ENCODE measurements at places on chromosomes 3 and 15.

- no peak for DNase-seq
These were observed 37.1 kb downstream of the RPL39L start for GRCh38 chr3:187102073-187102634.

GRCh38 chr15:63077952-63078351 lies 35.4 kb downstream of the TPM1 start:
- no peak for DNase-seq

DNA sequence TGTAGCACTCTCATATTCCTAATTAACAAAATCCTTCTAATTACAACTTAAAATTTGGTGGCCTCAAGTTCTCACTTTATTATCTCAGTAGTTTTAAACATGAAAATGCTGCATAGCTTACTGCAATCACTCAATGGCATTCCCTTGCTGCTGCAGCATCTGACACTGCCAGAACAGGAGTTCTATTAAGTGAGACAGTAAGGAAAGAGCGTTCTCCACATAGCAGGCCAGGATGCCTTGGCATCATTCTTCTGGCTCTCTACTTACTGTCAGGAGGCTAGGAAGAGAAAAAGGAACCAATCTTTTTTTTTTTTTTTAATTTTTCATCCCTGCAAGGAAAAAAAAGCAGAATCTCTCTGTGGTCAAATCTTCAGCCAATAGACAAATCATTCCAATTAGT lies 3.2 kb downstream of the CNBP start:
- DNase-seq: no peak

DNA sequence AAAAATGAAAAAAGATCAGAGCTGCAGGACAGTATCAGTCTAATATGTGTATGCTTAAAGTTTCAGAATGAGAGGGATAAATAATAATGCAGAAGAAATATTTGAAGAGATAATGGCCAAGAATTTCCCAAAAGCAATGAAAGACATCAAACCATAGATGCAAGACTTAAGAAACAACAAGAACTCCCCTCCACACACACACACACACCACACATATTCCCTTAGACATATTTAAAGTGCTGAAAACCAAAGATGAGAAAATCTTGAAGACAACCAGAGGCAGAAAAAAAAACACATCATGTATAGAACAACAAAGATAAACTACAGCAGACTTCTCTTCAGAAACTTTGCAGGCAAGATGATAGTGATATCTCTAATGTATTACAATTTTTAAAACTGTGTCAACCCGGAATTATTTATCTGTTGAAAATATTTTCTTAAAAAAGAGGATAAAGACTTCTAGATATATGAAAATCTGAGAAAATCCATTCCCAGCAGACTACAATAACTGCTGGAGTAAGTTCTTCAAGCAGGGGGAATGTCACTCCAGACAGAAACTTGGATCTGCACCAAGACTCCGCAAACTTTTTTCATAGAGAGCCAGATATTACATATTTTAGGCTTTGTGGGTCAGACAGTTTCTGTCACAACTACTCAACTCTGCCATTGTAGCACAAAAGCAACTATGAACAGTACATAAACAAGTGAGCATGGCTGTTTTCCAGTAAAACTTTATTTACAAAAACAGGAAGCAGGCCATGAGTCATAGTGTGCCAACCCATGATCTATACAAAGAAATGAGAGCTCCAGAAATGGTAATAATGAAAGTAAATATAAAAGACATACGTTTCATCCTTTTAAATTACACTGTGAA lies 223.4 kb upstream of the CGNL1 start:
- DNase-seq: peak; percentile 30

- no peak for DNase-seq
These were observed 8.0 kb upstream of the TMEM212 start for GRCh38 chr3:171835116-171835515.

DNA sequence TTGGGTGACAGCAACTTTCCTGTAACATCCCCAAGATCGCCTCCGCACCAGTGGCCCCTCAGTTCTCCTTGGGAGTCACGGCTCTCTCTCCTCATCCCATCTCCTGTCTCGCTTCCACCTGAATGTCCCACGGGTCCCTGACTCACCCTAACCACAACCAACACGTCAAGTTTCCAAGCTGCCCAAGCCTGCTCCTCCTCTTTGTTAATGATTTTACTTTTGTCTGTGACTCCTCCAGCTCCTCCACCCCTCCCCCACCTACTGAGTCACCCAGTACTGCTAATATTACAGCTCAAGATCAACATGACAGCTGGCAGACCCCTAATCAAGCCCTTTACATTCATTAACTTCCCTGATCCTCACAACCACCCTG lies 39.3 kb downstream of the BDH1 start:
- DNase-seq: peak; percentile 48

GRCh38 chr3:112806903-112807302 lies 39.8 kb downstream of the CD200R1L start:
- no peak for DNase-seq

DNA sequence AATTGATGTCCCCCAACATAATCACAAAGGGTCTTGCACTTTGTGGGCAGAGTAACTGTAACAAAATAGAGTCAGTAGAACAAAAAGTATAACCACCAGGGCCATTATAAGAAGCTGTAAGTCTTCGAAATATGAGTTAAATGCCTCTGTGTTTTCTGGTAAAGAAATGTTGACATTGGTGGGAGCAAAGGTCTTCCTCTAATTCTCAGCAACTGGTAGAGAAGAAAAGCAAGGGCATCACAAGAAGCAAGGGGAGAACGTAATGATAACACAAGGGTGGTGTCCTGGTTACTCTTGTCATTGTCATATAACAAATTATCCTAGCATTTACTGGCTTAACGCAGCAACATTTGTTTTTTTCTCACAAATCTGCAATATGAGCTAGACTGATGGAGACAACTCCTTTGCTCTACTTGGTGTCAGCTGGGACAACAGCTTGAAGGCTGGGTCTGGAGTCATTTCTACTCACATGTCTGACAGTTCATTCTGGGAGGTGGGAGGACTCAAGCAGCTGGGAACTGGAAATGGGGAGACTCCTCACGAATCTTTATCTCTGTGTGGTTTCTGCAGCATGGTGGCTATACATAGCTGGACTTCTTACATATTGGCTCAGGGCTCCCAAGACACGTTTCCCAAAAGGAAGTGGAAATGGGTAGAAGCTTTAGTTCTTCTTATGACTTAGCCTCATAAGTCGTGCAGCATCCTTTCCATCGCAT lies 20.2 kb downstream of the DNAJB11 start:
- DNase-seq: no peak

DNA sequence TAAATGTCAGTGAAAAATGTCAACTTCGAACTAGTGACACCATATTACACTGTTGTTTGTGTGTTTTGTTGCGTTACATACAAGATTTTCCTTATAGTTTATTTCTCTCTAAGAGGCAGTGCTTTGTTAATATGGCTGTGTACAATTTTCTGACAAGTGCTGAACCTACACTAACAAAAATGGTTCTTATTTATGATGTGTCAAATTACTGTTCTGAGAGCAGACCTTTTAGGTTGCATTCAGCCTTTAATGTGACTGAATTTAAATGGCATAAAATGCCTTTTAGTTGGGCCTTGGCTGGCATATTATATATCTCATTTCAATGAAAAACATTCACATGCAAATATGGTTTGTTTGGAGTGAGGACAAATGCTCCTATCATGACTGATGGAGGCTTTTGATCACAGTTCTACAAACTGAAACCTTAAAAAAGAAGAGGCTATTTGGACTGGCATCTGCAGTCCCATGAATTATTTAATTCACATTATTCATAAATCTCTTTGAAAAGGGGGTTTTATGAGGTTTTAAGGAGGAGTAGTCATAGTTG lies 750.6 kb downstream of the CADM2 start:
- DNase-seq: no peak

DNA sequence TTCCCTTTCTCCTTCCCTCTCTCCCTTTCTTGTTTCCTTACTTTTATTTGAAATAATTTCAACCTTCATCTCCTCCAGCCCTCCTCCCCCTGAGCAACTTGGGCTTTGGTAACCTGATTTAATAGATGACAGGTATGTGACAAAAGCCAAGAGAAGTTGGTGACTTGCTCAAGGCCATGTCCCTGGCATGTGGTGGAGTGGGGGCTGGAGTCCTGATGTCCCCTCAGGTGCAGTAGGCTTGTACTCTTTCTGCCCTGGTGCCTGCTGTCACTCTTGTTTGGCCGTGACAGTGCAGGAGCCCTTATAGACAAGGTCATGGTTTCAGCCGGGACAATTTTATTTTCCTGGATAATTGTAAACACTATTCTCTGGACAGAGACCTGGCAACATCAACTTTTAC lies 152.7 kb downstream of the SV2B start:
- DNase-seq: no peak

DNA sequence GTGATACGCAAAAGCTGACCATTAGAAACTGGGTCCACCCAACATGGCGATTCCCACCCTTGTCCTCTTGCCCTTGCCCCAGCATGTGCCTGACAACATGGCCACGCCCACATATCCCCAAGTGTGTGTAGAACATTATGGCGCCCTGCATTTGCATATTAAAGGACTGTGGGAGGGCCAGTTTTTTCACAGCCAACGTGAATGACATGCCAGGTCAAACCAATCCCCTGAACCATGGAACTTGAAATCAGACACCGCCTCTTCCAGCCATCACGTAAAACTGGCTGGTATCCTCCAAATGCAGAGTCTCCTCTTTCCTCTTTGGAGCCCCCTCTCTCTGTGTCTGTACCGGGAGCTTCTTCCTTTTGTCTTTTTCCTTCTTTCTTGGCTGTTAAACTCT lies 156.7 kb upstream of the EPHA6 start:
- DNase-seq: no peak

DNA sequence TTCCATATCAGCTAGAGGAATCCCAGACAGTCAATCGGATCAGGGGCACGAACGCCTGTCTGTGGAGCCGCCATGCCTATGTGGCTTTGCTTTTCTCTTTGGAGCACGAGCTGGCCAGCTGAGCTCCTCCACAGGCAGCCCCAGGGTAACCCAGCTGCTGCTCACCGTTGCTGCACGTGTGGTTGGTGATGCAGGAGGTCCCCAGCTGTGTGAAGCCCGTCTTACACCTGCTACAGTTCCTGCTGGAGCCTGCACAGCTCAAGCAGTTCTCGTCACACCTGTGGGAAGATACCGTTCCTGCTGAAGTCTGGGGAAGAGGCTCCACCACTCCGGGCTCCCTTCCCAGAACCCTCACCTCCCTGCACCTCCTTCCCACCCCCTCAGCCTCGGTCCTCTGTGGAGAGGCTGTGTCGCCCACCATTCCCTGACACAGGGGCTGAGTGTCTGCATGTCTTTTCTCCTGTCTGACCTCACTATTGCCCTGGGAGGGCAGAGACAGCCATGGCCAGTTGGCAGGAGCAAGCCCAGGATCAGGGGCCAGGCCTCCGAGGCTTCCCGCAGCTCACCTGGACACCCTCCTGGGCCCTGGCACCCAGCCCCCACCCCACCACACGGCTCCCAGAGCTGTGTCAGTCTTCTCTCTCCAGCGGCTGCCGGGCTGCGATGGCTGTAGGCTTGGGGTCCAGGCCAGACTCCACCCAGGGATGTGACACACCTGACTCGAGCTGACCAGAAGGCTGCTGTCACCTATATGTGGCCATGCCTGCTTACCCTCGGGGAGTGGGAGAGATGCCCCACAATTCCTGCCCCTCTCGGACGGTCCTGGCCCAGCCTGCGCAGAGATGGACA lies 12.2 kb upstream of the SNRPA1 start:
- DNase-seq: no peak

GRCh38 chr15:55372701-55373440 lies 35.3 kb downstream of the CCPG1 start:
- no peak for DNase-seq

DNA sequence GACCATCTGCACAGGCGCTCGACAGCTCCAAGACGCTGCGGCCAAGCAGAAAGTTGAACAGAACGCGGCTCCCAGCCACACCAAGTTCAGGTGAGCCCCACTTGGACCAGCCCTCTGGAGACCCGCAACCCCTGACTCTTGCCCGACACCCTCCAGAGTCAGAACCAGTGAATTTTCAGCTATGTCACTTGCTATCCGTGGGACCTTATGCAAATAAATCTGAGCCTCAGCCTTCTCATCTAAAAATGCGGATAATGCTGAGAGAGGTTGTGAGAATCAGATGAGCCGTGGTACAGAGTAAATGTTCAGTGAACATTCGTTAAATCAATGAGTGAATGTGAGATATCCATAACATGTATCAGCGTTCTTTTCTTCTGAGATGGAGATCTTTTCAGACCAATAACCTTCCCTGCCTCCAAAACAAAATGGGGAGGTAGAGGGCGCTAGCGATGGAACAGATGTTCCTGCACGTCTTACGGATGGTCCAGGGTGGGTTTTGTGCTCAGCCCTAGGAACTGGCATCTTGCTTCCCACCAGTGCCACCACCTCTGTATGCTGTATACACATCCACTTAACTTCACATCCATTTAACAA lies 524 bp downstream of the MRPS11 start:
- no peak for DNase-seq

- DNase-seq: no peak
These were observed 106.8 kb upstream of the SLC7A14 start for GRCh38 chr3:170692720-170693119.

DNA sequence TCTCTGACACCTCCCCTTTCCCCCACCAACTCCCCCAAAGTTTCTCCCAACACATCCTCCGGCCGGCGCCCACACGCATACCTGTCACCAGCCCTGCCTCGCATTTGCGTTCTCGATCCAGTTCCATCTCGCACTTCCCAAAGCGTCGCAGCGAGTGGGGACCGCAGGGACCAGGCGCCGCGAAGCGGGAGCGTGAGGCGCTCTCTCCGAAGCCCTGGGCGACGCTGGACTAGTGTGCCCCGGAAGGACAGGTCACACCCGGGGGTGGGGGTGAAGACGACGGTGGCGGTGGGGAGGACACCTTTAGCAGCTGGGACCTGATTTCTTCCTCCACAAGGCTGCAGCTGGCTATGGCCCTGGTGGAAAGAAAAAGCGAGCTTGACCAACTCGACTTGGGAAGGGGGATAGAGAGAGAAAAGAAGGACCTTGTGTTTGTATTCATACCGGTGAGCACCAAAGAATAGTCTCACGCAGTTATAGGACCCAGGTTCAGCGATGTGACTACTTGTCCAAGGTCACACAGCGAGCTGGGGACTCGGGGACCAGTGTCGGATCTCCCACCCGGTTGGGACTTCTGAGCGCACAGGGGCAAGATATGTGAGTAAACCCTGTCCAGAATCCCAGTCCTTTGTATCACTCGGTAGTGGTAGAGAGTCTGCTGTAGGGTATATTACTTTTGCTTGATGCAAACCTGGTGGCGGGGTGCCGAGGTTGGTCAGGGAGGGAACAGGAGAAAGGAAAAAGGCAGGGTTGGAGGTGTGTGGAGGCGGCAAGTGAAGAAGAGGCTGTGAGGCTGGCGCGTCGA lies 607 bp upstream of the GHSR start:
- DNase-seq: no peak

DNA sequence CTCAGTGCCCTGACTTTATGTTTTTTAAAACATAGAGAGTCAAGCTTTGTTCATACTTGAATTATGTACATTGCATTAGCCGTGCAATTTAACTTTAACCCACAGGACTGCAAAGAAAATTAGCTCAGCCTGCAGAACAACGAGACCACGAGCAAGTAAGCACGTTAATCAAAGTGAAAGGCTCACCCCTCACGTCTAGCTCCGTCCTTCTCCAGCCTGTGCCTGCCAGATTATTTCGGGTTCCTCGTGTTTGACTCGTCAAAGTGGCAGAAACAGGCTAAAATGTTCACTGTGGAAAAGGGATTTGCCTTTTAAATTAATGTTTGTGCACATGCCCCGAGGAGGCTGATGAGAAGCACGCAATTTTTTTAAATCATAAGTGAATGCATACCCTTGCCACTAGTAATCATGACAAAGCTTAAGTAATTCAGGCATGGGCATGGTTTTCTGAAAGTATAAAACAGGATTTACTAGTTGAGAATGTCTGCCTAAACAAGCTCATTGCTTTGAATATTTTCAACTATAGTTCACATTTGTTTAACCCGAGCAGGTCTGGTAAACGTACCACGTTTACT lies 15.3 kb downstream of the ZBTB38 start:
- no peak for DNase-seq

- no peak for DNase-seq
These were observed 53.4 kb downstream of the FILIP1L start for GRCh38 chr3:100060685-100061484.

All from LoVo (cell line).